Stimulated activated CD4-positive, alpha-beta T cell treated with anti-CD3 and anti-CD28 coated beads, Interleukin-4, amount 100 ng/mL, for 1 hour (primary cell): ENCODE measurements at places on chromosomes 2 and 18.

- DNase-seq = no peak
Observed at GRCh38 chr2:239250216-239251081, 150.4 kb downstream of the HDAC4 start.

DNA sequence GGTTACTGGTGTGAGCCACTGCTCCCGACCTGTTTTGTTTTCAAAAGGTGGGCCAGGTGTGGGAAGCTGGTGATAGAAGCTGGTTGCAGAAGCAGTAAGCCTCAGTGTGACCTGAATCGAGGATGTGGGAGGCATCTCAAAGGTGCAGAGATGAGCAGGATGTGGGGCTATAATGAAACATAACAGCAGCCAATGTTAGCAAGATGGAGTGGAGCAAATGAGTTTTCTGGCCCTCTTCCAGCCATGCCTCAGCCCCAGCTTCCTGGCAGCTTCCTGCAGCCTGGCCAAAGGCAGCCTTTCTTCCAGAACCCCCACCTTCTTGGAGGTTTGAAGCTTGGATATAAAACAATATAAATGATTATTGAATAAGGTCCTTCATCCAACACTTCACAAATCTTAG lies 184.8 kb downstream of the NCK2 start:
- DNase-seq = no peak

GRCh38 chr2:60482222-60482621 lies 71.2 kb downstream of the BCL11A start:
- DNase-seq = no peak

- no peak for DNase-seq
Observed at GRCh38 chr2:150339282-150339681, 148.2 kb downstream of the RND3 start.

GRCh38 chr18:12485479-12486105 lies 77.9 kb downstream of the PRELID3A start:
- no peak for DNase-seq

- DNase-seq = no peak
Observed at GRCh38 chr2:99365661-99366060, 28.5 kb downstream of the EIF5B start.

DNA sequence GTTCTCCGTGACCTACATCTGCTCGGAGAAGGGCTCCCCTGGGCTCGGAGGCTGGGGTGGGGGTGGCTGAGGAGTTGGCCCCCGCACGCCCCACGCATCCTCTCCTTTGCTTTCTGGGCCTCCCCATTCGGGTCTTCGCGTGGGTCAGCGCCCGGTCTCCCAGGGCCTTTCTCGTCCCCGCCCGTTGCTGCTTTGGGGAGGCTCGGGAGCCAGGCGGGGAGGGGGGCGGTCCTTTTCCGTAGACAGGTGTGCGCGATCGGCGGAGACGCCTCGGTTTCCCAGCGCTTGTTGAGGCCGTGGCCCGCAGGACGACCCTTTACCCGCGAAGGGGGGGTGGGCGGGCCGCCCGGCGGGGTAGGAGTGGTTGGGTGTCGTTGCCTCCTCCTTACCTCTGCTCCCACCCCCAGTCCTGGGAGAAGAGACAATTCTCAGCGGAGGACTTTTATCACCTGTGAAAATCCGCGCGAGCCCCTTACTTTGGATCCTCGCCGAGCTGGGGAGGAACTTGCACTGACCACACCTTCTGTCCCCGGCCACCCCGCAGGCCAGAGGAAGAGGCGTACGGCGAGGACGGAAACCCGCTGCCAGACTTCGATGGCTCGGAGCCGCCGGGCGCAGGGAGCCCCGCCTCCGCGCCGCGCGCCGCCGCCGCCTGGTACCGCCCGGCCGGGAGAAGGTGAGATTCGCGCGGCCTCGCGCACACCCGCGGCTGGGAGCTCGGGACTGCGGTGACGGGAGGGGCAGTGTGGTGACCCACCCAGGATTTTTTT lies 2.6 kb downstream of the ADCYAP1 start:
- peak; percentile 16 for DNase-seq

DNA sequence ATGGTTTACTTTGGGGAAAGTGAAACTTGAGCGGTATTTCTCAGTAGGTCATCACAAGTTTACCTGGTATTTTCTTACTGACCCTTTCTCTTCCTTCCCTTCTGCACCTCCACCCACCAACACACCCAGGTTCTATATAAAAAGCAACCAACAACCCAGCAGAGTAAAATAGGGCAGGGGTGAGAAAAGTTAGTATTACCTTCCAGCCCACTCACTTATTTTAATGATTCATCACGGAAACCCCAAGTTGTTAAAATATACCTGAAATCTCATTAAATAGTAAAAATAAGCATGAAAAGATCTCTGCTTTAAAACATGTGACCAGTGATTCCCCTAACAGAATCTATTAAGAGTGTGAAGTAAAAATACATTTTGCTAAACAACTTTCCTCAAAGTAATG lies 306.1 kb downstream of the ZEB2 start:
- no peak for DNase-seq

GRCh38 chr2:184646177-184646576 lies 47.8 kb downstream of the ZNF804A start:
- DNase-seq = no peak

DNA sequence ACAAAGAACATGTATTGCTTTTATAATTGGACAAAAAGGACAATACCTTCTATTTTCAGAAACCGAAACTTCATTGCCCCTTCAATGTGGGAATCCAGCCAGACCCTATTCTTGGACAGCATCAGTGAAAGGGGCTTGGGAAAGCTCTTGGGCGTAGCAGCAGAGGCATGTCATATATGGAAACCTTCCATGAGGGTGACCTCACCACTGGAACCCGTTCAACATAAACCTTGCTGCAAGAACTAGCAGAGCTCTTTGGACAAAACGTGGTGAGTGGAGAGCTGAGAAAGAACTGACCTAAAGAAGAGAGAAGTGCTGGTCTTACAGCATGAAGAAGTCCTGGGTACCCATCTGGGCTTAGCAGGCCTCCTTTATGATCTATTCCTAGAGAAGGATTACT lies 22.7 kb upstream of the ACTG2 start:
- no peak for DNase-seq

DNA sequence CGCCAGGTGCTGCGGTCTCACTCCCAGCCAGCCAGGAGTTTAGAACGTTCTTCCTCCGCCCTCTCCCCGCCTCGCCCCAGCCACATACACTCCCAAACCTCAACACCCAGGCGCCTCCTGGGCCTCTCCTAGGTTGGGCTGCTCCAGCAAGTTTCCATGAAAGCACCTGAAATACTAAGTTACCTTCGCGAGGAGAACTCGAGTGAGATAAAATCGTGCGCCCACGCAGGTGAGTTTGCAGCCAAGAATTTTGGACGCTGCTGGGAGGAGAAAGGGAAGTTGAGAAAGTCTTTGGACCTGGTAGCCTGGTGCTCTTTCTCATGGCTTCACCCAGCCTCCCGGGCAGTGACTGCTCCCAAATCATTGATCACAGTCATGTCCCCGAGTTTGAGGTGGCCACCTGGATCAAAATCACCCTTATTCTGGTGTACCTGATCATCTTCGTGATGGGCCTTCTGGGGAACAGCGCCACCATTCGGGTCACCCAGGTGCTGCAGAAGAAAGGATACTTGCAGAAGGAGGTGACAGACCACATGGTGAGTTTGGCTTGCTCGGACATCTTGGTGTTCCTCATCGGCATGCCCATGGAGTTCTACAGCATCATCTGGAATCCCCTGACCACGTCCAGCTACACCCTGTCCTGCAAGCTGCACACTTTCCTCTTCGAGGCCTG lies at the start of gene GPR39:
Gene GPR39, plus strand, starts transcription at position 83 of the 673 bp plus-strand sequence.
- no peak for DNase-seq
